ENCODE measurements at places on chromosomes 1 and 21. TPM values are rescaled to one million over a fixed set of nuclear protein-coding genes. Genes with fewer than 3 reads are reported as not detected.

Gene S100A7A
- total RNA-seq = not detected

Gene OR2L13
- total RNA-seq = not detected

Gene BATF3
- 1.1 TPM for total RNA-seq

Gene SPRR1A
- total RNA-seq = not detected

Gene RBM11
- total RNA-seq = 19.3 TPM

GRCh38 chr1:243234978-243235647, 20.0 kb downstream of the CEP170 start:
- DNase-seq = no peak

DNA sequence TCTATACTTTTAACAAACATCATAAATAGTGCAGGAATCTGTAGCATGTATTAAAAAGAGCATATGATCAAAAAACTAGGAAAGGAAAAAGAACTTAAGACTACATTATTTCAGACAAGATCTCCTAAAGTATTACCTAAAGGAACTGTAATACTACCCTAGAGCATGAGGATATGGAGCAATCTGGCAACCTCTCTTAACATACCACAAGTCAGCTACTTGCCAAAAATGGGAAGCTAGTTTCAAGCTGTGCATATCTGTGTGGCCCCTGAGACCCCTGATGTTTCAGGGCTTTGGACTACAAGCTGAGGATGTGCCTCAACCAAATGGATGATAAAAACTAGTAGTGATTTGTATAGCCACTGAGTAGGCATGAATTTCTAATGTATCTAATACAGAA, 525.6 kb downstream of the PTBP2 start:
- no peak for DNase-seq

GRCh38 chr21:39489380-39489924, 37.7 kb downstream of the SH3BGR start:
- DNase-seq = no peak

GRCh38 chr1:213979751-213980586, 7.8 kb upstream of the PROX1 start:
- no peak for DNase-seq

Data from naive thymus-derived CD4-positive, alpha-beta T cell (primary cell).